ENCODE measurements at places on chromosomes 2 and 18.

- peak; percentile 77 for DNase-seq
These were observed 222.3 kb downstream of the ZBTB7C start for GRCh38 chr18:48186861-48187260.

DNA sequence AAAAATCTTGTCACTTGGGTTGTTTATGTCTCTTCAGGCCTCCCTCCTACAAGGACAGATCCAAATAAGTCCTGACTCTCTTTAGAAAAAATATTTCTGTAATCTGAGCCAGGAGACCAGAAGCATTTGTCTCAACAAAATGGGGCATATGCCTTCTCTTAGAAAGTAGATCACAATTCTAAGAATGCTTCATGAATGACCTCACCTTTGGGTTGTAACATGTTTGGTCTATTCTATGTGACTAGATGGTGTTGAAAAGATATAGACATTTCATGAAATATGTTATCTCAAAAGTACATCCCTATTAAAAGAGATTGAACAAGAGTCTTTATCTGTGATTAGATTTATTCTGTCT is 159.0 kb upstream of the SETBP1 start:
- no peak for DNase-seq

DNA sequence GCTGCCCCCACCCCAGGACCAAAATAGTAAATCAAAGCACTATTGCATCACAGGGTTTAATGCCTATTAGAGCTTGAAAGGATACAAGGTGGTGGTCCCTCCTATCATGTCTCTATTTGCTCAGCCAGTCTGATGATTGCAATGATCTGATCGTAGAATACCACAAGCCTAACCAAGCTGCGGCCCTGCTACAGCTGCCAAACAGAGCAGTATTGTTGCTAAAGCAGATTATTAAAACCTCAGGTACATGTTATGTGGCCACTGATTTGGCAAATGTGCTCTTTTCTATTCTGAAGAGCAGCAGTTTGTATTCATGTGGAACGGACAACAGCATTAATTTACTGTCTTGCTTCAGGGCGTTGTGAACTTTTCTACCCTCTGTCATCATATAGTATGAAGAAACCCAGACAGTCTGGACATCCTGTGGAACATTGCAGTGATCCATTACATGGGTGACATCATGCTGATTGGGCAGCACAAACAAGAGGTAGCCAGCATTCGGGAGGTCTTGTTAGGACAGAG is 8.4 kb upstream of the VAPA start:
- DNase-seq, result no peak

GRCh38 chr2:105697781-105698449 is 46.8 kb upstream of the NCK2 start:
- no peak for DNase-seq

- DNase-seq, result no peak
These were observed 75.4 kb upstream of the PGAP1 start for GRCh38 chr2:197001921-197002320.

DNA sequence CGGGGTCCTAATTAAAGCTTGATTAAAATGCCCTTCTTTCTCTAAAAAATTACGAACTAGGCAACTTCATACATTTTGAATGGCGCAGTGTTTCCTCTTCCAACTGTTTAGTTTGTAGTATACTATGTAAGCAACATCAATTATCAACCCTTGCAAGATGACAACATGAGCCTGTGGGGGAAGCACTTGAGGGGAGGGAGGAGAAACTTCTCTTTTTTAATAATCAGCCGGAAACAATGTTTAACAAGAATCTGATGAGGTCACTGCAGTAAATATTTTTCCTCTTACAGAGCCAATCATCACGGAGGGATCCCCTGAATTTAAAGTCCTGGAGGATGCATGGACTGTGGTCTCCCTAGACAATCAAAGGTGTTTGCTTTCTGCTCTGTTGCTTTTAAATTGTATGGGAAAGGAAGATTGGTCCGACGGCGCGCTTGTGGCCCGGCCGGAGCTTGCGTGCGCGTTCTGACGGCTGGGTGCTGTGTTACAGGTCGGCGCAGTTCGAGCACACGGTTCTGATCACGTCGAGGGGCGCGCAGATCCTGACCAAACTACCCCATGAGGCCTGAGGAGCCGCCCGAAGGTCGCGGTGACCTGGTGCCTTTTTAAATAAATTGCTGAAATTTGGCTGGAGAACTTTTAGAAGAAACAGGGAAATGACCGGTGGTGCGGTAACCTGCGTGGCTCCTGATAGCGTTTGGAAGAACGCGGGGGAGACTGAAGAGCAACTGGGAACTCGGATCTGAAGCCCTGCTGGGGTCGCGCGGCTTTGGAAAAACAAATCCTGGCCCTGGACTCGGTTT is 5.3 kb upstream of the DLX1 start:
- DNase-seq, result no peak

GRCh38 chr2:198611201-198611600 is 806.8 kb downstream of the PLCL1 start:
- peak; percentile 73 for DNase-seq

- no peak for DNase-seq
These were observed 7.6 kb downstream of the ITGA6 start for GRCh38 chr2:172434821-172435605.

- no peak for DNase-seq
These were observed 30.1 kb upstream of the CEP68 start for GRCh38 chr2:65026154-65026553.

DNA sequence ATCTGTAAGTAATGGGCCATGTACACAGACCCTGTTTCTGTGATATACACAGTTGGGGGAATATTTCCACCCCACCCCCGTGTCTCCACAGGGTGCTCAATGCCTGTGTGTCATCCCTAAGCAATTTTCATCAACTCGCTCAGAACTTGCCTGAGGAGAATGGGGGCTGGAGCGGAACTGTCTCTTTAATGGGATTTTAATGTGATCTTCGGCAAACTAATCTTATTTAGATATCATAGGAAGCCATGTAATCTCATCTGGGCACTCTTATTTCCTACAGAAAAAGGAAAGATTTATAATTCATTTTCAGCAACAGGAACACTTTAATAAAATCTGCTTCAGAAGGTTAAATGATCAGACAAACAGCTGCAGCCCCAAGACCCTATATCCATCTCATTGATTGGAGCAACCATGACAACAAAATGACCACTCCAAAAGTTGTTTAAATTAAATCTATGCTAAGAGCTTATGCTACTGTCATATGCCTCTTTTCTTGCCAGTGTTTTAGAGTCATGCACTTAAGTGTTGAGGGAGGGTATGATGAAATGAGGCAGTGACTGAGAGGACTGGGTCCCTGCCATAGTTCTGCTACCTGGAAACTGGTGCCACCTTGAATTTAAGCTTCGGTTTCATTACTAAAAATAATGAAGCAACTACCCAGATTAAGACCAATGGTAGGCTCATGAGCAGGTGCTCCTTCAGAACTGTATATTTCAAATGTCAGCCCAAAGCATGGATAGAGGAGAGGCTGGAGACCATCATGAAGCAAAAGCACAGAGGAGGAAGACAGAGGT is 183.1 kb upstream of the DDX18 start:
- no peak for DNase-seq

DNA sequence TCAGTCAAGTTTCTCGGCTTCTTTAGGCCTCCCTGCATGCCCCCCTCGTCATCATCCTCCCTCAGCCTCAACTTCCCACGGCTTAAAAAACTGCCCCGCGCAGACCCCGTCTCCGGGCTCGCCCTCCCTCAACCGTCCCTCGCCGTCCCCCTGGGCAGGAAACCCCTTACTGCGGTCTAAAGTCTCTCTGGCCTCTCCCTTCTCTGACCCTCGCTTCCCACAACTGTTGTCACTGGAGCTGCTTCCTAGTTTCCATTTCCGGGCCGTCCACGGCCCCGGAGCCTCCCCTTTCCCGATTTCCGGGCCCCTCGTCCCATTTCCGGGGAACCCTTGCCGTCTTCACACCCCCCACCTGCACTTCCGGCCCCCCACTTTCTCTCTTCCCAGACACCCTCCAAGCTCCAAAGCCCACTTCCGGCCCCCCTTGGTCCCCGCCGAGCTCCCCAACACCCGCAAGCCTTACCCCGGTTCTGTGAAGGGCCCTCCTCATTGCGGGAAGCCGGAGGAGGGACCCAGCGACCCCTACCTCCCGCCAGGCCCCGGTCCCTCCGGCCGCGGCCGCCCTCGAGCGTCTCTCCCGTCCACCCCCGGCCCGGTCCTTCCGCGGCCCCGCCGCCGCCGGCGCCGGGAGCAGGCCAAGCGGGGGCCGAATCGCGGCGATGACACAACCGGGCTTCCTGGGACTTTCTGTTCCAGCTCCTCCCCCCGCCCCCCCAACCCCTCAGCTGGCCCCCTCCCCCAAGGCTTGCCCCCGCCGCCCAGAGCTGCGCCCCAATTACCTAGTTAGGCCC is 513 bp downstream of the TRIP12 start:
- DNase-seq, result peak; percentile 41

DNA sequence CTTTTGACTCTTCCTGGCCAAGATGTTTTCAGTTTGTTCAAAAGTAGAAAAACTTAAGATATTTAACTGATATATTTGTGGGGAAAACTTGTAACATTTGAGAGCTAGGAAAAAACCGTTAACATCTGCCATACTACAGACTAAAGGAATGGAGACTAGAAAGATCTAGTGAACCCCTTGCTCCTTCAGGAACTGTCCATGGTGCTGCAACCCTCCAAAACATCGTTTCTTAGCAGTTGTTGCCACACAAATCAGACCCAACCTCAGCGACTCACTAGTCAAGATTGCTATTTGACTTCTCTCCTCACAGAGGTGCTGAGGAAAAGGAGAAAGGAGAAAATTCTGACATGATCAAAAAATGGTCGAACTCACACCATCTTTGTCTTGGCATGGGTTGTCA is 393.8 kb upstream of the LYPD1 start:
- no peak for DNase-seq

- DNase-seq, result no peak
These were observed 55.0 kb upstream of the MCFD2 start for GRCh38 chr2:46970334-46971288.

GRCh38 chr18:10094154-10094553 is 180.3 kb downstream of the VAPA start:
- DNase-seq, result no peak

- DNase-seq, result no peak
These were observed 456.7 kb downstream of the NRXN1 start for GRCh38 chr2:50575232-50575631.

GRCh38 chr2:36478332-36478738 is 119.6 kb downstream of the FEZ2 start:
- no peak for DNase-seq

GRCh38 chr2:150859162-150859561 is 371.7 kb upstream of the RND3 start:
- no peak for DNase-seq

DNA sequence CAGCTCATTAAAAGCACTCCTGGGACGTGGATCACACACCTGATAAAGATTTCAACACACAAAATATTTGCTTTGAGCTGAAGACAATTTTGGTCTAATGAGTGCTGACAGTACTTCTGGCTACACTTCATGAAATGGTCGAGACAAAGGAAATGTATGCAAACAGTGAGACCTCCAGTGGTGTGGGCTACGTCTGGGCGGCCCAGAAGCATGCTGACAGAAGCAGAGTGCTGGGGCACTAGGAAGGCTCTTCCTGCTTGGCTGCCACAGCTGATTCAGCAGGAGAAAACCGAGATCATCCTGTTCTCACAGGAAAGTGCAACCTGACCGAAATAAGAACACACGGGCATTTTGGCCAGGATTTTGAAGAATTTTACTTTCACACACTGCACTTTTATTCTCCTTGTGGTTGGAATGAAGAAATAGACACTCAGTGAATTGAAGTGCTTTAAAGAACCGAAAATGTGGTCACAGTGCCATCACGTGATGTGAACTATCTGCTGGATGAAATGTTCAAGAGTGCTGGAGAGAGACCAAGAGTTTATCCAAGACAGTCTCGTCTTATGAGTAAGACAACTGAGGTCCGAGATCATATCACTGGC is 149.5 kb downstream of the CCBE1 start:
- DNase-seq, result no peak

DNA sequence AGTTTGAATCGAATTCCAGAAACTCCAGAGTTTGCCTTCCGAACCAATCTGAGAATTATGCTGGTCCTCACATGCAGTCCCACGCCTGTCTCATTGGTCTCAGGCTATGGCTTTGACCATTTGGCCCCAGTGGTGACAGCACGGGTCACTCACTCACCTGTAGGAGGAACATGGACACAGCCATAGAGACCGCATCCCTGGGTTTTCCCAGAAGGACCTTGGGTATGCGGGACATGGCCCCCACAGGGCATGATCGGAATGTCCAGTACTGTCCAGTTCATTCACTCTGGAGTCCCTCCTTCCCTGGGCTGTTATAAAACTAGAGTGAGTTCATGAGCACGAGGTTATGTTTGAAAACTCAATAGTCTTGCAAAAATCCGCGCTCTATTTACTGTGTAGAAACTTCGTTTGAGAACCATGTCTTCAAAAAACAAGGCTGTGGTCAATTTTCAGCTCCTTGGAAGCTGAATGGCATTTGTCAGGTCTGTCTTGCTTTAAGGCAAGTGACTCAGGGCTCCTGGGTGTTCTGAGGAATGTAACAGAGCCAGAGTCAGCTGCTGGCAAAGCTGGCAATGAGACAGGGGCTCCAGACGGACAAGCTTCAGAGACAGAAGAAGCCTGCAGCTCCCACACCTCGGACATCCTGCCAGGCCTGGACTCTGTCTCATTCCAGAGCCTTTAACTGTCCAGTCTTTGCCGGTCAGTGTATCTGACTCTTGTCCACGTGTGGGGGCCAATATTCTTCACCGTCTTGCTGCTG is 86.7 kb upstream of the TMEM18 start:
- no peak for DNase-seq

DNA sequence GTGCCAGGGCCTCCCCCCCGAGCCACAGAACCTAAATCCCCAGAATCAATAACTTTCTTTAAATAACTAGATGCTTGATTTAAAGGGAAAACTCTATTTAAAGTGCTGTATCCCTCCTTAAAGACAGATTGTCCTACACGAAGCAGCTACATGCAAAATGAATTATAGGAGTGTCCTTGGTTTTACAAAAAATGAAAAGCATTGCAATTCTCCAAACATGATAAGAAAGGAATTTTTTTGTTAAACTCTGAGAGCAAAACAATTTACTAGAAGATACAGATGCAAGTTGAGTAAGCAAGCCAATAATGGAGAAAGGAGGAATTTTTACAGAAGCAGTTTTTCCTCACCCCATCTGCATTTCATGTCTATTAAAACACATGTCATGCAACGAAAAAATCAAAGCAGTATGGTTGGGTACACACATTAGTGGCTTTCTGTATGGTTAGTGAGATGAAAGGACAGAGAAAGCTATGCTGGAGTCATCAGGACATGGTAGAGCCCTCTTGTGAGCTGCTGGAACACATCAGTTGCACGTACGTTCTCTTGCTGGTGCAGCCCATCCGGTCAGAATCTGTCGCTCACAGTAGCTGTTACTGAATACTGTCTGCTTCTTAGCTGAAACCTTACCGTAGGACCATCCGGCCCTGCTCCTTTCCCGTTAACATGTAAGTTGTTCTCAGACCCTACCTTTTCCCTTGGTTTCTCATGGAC is 25.9 kb upstream of the STEAP3 start:
- no peak for DNase-seq

DNA sequence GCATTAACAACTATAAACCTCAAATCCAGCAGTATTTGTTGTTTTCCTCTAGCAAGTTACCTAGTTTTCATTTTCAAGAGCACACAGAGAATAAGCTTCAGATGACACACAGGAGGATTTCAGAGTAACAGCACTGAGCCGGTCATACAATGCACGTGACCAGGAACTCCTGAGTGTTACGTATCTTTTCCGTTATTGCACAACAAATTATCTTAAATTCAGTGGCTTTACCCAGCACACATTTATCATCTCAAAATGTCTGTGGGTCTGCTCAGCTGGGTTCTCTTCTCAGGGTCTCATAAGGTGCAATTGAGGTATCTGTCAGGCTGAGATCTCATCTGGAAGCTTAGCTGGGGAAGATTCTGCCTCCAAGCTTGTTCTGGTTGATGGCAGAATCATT is 379.5 kb upstream of the KLHL29 start:
- no peak for DNase-seq
